ENCODE measurements at places on chromosomes 1 and 21. TPM values are rescaled to one million over a fixed set of nuclear protein-coding genes. Genes with fewer than 3 reads are reported as not detected.

- DNase-seq, result no peak
Observed at GRCh38 chr1:106836708-106837107, 219.8 kb upstream of the PRMT6 start.

GRCh38 chr1:15515022-15515663, 8.9 kb downstream of the CASP9 start:
- DNase-seq, result no peak

- peak; percentile 31 for DNase-seq
Observed at GRCh38 chr1:173506437-173506836, 29.3 kb downstream of the PRDX6 start.

MTARC1 gene
- 0.08 TPM for total RNA-seq

GRCh38 chr1:1630965-1631781, 800 bp upstream of the MMP23B start:
- DNase-seq, result no peak

- peak; percentile 53 for DNase-seq
Observed at GRCh38 chr1:180674603-180675530, 43.0 kb downstream of the XPR1 start.

- DNase-seq, result no peak
Observed at GRCh38 chr1:6985549-6986276, 200.5 kb downstream of the CAMTA1 start.

DNA sequence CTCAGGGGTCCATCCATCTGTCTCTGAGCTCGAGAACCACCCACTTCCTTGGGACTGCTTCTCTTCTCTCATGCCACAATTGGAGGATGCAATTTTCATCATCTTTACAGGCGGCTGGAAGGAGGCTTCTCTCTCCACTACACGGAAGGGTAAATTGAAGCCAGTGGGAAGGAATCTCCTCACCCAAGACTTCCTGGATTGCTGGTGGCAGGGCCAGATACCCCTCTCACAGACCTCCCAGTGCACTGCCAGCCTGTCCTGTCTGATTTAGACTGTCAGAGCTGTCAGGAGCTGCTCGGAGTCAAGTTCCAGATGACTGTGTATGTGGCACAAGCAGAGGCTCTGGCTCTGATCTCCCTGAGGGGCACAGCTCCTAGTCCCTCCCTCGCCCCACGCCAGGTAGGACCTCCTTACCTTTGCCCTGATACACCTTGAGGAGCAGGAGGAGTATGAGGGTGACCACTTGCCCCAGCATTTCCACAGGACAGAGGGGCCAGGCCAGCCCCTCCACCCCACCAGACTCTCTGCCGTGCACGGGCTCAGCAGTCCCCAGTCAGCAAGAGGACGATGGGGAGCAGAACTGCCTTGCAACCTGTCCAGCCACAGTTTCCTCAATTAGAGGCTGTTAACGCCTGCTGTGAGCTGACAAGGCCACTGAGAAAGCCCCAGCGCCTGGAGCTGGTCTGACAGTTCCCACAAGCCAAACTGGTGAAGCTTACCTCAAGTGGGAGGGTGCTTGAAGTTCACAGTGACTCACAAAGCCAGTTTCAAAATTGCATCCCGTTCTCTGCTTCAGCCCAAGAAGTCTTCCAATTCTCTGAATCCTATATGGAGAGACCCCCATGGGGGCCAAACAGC, at the start of gene CD244:
Gene CD244, minus strand, starts transcription at position 685 of the 858 bp plus-strand sequence. Its CDS starts 210 bp downstream, at position 475.
- DNase-seq, result no peak

- DNase-seq, result no peak
Observed at GRCh38 chr1:99467645-99468044, 178.3 kb upstream of the PALMD start.

C1QB gene
- not detected for total RNA-seq

- no peak for DNase-seq
Observed at GRCh38 chr1:112395256-112395820, 676 bp upstream of the CTTNBP2NL start.

YIPF1 gene
- 45.0 TPM for total RNA-seq

DNA sequence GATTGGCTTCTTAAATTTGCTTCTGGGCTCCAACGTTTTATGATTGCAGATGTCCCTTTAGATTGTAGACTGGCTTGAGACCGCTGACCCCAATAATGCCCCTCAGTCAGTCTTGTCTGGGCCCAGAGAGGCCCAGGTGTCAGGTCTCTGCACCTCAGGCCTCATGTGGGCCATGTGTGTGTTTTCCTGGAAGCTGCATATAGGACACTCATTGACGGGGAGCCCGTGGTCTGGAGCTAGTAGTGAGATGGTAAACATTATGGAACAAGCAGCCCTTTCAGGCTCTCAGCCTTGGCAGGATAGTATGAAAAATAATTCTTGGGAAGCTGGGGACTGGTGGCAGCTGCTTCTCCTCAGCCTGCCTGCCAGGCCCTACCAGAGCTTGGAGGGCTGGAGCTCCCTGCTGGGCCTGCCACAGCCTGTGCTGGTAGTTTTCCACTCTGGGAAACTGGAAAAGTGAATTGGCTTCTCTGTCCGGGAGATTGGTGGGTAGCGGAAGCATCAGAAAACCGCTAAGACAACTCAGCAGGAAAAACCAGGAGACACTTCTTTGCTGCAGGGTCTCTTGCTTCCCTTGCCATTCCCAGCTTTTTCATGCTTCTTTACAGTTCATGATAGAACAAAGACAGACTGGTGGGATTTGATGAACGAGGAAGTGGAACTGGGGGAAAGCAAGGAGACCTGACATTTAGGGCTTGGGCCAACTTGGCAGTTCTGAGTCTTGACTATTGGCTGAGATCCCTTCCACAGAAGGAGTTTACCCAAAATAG, 57.8 kb upstream of the HSD17B7 start:
- no peak for DNase-seq

CA6 gene
- not detected for total RNA-seq

DNA sequence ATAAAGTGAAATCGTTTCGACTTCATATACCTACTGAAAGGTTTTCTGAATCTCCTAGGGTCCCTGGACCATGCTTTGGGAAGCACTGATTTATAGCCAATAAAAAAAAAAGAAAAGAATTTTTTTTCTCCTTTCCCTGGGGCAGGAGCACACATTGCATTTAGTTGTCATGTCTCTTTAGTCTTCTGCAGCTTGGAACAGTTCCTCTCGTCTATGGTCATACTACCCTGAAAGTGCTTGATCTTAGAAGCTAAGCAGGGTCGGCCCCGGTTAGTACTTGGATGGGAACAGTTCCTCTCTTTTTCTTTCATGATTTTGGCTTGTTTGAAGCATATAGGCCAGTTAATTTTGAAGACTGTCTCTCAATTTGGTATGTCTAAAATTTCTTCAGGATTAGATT, 3.7 kb upstream of the SERPINC1 start:
- no peak for DNase-seq

GRCh38 chr21:43772425-43772821, 3.7 kb downstream of the CSTB start:
- DNase-seq, result no peak

- no peak for DNase-seq
Observed at GRCh38 chr21:42042651-42043050, 28.5 kb upstream of the UMODL1 start.

CFHR3 gene
- total RNA-seq, result not detected

DNA sequence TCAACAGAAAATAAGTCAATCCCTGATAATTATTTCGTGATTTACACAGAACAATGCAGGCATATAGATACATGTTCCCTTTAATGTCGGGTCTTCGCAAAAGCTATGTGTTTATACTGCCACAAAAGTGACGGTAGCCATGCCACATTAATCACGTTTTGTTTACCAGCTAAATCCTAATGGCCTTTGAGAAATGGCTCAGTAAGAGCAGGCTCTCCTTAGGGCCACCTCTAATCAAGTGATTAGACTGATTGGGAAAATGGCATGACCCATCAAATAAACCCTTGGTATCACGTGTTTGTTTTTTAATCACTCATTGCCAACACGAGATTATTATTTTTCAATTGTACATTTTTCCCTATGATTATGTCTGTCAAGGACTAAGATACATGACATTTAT, 102.0 kb upstream of the USP25 start:
- no peak for DNase-seq

GRCh38 chr1:10939654-10940450, 72.6 kb upstream of the TARDBP start:
- DNase-seq, result peak; percentile 62

DNA sequence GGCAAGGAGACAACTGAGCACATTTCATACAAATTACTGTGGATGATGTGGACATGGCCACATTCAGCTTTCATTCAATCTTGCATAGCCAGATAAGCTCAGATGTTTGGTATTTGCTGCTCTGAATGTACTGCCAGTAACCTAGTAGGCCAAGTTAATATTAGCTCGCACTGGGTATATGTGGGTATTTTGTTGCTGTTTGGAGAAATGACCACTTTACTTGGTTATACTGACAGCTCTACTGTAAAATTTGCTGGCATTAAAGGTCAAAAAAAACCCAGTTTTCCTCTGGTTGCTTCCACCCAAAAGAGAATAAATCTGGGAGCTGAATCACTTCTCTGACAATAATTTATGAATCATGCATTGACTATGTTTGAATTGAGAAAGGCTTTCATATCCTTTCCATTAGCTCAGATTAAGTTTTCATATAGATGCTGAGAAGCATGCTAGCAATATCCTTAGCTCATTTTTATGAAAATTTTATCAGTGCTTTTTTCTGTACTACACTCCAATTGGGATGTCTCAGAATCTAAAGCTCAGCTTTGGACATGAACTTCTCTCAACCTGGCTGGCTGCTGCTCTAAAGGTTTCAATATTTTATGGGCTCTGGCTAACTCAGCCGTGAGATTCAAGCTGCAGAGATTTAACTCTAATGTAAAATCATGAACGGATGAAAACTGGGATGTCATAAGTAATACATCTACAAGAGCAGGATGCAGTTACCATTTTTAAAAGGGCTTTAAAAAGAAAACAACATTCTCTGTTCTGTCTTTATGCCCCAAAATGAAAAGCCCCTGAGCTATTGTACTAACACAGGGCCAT, 330.0 kb downstream of the BARHL2 start:
- no peak for DNase-seq

SELL gene
- 5.0 TPM for total RNA-seq

F11R gene
- 6.4 TPM for total RNA-seq

DNA sequence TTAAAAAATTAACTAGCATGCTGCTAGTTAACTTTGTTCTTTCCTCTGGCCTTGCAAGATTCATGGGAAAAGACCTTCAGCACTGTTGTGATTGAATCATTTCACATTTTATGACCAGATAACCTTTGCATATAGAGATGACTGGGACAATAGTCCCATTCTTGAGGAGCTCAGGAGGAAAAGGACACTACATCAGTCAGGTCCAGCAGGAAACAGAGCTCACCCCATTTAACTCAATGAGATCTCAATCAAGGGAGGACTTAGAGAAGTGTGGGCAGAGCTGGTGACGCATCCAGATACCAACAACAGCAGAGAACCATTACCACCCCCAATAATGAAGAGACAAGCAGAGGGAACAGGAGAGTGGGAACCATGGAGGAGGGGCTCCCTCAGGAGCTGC, 109.4 kb upstream of the GUCA2B start:
- no peak for DNase-seq

TEDDM1 gene
- not detected for total RNA-seq

GRCh38 chr21:46229133-46229922, 754 bp upstream of the LSS start:
- DNase-seq, result peak; percentile 38

GRCh38 chr1:172885971-172886370, 164.8 kb downstream of the TNFSF18 start:
- DNase-seq, result no peak

DNA sequence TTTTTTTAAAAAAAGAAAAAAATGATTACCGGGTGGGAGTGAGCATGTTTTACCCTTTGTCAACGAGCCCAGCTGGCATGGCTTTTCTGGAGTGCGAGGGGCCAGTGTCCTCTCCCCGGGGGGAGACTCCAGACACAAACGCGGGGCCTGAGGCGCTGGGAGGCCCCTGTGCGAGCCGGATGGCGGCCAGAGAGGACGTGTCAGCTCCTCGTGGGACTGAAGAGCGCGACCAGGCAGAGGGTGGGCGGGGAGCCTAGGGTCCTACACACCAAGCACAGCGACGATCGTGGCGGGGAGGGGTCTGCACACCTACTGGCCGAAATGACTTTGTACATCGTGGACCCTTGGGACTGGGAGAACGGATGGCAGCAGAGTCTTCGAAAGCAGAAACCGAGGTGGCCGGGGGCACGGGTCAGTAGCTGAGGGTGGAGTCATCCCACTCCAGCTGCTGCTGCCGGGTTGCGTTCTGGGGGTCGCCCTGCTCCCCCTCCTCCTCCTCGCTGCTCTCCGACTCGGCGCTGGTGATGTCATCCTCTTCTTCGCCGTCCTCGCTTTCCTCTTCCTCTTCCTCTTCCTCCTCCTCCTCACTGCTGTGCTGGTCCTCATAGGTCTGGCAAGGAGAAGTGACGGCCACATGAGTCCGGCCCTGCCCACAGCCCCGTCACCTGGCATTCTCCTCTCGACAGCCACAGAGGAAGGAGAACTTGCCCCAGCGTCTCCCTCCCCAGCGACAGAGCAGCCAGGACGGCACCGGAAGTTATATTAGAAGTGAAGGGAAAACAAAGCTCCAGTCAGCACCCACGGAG, 78.8 kb downstream of the PIK3CD start:
- no peak for DNase-seq

DNA sequence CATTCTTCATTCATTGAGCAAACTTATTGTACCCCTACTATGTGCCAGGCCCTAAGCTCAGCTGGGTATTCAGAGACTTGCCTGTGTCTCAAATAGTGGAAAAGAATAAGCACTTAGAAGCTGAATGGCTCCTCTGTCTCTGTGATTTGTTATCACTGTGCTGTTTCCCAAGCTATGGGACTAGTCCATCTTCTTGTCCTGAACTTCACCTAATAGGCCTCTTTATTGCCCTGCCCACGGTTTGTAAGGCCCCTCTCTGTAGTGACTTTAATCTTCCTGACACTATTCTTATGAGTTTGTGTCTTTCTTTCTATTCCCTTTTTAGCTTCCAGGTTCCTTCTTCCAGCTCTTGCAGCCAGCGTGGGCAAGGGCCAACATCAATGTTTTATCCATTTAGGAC, 85.4 kb upstream of the LPGAT1 start:
- DNase-seq, result no peak

DNA sequence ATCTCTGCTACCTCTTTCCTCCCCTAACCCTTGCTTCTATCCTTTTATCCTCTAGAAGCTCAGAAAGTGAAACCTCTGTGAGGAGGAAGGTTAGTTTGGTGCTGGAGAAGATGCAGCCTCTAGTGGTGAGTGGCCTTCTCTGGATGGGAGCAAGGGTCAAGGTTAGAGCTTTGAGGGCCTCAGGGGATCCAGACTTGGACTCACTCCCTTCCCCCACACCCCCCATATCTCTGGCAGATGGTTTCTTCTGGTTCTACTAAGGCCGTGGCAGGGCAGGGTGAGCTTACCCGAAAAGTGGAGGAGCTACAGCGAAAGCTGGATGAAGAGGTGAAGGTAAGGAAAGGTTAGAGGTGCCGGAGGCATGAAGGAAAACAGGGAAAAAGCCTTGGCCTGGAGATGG, 9.2 kb downstream of the CGN start:
- DNase-seq, result no peak

DNA sequence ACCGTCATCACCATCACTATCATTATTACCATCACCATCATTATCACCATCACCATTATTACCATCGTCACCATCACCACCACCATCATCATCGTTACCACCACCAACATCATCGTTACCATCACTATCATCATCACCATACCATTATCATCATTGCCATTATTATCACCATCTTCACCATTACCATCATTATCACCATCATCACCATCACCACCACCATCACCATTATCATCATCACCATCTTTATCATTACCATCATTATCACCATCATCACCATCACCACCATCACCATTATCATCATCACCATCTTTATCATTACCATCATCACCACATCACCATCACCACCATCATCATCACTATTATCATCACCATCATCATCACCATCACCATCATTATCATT, 112.9 kb downstream of the AJAP1 start:
- no peak for DNase-seq
